ENCODE measurements at places on chromosomes 16 and 17. TPM values are rescaled to one million over a fixed set of nuclear protein-coding genes. Genes with fewer than 3 reads are reported as not detected.

GRCh38 chr17:48492401-48493298 lies 38.2 kb downstream of the HOXB1 start:
- peak; percentile 64 for DNase-seq

The TK1 gene
- 0.78 TPM for total RNA-seq

DNA sequence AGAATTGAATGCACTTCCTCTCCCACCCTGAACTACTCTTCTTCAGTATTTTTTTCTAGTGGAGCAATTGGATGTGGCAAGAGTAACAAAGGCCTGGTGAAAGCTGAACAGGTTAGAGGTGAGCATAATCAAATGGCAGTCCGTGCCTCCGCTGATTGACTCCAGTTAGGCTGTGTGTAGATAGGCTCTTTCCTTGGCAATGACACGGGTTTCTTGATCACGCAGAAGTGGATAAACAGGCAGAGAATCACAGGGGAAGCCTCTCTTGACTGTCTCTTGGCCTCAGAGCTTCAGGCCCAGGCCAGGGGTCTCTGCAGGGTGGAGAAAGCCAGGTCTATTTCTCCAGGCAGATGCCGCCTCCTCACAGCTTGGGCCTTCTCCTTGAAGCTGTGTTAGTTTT lies 4.2 kb downstream of the CD300LB start:
- DNase-seq = peak; percentile 6

The NEUROD2 gene
- total RNA-seq = not detected

The SEZ6 gene
- not detected for total RNA-seq

The CNGB1 gene
- not detected for total RNA-seq

The TBC1D26 gene
- not detected for total RNA-seq

The DPEP3 gene
- 0.53 TPM for total RNA-seq

The TP53TG3D gene
- total RNA-seq = 0.98 TPM

The CPHXL2 gene
- total RNA-seq = not detected

The CDH15 gene
- total RNA-seq = not detected

DNA sequence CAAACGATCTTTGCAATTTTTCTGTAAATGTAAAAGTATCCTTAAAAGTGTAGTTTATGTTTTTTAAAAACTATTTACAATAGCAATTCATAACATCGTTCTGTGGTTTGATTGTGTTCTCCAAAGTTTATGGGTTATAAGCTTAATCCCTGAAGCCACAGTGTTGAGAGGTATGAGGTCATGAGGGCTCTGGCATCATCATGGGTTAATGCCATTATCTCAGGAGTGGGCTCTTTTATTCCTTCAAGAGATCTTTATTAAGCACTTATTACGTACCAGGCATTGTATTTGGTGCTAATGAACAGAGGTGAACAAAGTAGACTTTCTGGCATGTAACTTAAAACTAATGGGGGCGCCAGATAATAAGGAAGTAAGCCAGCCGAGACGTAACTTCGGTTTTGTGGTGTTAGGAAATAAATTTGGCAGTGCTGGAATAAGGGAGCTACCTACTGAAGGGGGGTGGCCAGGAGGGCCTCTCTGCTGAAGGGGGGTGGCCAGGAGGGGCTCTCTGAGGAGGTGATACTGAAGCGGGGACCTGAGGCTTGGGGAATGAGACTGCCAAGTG lies 158.1 kb downstream of the VPS53 start:
- no peak for DNase-seq

- no peak for DNase-seq
Observed at GRCh38 chr17:13765701-13766100, 164.0 kb upstream of the HS3ST3A1 start.

The TBC1D3G gene
- not detected for total RNA-seq

GRCh38 chr17:50841277-50841948 lies 6.0 kb downstream of the WFIKKN2 start:
- no peak for DNase-seq

DNA sequence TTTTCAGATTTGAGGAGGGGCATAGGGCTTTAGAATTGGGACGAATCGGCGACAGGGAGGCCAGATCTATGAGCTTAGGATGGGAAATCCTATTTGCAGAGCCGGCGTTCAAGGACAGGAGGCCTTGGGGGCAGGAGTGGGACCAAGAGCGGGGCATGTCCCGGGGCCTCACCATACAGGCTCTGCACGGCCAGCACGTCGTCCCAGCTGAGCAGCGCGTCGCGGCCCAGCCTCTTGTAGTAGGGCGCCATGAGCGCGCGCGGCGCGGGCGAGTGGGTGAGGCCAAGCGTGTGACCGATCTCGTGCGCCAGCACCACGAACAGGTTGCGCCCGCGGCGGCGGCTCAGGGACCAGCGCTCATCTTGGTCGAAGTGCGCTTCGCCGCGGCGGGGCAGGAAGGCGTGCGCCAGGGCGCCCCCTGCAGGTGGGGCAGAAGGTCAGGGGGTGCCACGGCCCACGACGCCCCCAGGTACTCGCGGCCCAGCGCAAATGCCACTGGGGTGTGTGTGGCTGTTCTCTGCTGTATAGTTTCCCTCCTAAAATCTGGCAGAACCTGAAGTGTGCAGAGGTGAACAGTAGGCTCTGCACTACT lies 9.3 kb downstream of the C17orf50 start:
- no peak for DNase-seq

The P3H4 gene
- total RNA-seq = 1.3 TPM

DNA sequence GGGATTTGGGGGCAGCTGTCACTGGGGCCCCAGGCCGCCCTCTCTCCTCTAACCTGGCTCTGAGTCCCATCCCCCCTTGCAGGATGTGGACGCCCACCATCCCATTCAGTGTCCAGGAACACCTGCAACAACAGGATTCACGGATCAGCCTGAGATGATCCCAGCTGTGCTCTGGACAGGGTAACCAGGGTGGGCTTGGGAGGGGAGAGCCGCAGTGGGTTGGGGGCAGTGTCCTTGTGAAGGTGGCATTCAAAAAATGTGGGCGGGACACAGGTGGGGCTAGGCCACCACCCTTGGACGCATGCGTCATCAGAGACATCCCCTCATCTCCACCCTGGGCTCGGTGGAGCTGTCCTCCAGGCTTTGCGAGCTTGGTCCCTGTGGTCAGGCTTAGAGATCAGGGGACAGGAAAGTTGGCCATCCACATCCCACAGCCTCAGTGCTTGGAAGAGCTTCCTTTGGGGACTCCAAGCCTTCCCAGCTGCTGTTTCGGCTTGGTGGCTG lies 19.1 kb downstream of the DEXI start:
- no peak for DNase-seq
